Activated CD4-positive, CD25-positive, alpha-beta regulatory T cell (primary cell): ENCODE measurements at places on chromosomes 4 and X.
A peak's percentile ranks its signal among the peaks of the same experiment; 100 is the strongest.

GRCh38 chr4:65383589-65384305 lies 286.5 kb downstream of the EPHA5 start:
- DNase-seq, result no peak

- no peak for DNase-seq
These were observed 194.1 kb downstream of the SH2D1A start for GRCh38 chrX:124540474-124540873.

GRCh38 chr4:109418588-109418987 lies 15.0 kb upstream of the SEC24B start:
- DNase-seq, result no peak

- no peak for DNase-seq
These were observed 6.0 kb upstream of the PDGFC start for GRCh38 chr4:156977435-156978160.

DNA sequence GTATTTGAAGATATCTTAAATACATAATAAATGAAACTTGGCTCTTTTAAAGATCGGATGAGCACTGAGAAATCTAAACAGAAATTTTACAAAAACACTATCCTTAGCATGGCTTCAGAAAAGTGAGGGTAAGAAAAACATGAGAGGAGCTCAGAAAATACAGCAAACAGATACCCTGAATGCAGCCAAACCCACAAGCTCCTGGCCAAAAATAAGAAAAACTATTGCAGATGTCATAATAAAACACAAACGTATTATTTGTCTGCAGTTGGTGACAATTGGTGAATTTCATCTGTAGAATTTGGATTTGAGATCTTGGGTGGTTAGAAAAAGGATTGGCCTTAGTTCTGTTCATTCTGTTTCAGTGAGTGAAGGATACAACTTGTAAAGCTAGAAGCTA lies 603.9 kb downstream of the INPP4B start:
- no peak for DNase-seq

DNA sequence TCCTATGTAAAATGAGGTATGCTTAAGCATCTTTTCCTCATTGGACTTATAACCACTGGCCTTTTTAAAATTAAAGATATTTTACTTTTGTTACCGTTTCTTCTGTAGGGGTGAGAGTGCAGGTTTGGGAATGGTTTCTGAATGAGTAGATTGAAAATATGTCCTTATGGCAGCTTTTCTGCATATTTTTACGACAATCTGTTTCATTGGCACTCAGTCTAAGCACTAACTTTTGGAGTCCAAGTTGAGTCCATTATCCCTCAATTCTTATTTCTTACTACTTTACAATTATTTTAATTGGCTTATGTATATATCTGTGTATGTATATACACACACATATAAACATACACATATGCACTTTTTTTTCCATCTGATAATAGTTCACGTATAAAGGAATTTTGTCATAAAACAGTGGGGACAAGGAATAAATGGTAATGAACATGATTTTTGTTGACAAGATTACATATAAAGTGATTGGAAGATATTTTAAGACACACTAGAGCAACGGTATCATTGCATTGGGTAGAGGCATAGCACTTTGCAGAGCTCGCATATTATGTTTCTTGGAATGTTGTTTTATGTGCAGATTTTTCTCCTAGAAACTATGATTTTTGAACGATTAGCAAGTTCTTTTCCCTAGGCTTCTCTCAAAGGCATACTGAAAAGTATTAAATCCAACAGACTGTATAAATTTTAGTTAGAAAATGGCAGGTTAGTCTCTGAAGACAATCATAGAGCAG lies 133.0 kb downstream of the FAT4 start:
- DNase-seq, result no peak

GRCh38 chr4:138521809-138522208 lies 279.7 kb upstream of the SLC7A11 start:
- DNase-seq, result no peak

GRCh38 chrX:9465380-9466123 lies 694 bp downstream of the TBL1X start:
- DNase-seq, result peak; percentile 10

GRCh38 chr4:152586668-152587067 lies 50.8 kb upstream of the FBXW7 start:
- DNase-seq, result no peak

DNA sequence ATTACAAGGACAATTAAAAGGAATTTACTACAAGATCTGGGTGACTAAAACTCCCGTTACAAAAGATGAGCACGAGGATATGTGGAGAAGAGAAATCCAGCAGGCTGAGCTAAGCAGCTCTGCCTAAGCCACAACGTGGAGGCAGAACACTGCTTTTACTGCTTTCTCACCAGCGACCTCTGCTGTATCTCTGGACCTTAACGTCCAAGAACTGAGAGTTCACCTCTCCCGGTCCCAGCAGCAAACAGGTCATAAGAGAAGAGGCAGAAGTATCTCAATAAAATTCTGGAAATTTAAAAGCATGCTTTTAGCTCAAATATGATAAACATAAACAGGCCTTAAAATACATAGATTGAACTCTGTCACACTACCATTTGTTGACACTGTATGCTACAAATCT lies 81.0 kb downstream of the ADGRA3 start:
- DNase-seq, result no peak

DNA sequence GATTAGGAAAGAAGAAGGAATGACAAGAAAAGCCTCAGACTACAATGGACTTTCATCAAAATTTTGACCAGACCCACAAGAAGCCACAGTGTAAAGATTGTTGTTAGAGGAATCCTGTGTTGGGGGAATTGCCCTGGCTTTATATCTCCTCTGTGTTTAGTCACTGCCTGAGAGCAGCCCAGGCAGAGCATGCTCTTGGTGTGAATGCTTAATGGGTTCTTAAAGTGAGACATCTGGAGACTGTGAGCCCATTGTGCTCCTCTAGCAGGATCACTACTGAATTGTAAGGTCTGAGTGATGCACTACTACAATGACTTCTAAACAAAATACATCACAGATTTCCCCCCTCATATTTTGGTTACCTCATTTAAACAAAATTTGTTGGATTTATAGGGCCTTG lies 1860.5 kb upstream of the ADGRL3 start:
- no peak for DNase-seq

GRCh38 chrX:18945483-18945882 lies 38.4 kb downstream of the PHKA2 start:
- DNase-seq, result no peak

DNA sequence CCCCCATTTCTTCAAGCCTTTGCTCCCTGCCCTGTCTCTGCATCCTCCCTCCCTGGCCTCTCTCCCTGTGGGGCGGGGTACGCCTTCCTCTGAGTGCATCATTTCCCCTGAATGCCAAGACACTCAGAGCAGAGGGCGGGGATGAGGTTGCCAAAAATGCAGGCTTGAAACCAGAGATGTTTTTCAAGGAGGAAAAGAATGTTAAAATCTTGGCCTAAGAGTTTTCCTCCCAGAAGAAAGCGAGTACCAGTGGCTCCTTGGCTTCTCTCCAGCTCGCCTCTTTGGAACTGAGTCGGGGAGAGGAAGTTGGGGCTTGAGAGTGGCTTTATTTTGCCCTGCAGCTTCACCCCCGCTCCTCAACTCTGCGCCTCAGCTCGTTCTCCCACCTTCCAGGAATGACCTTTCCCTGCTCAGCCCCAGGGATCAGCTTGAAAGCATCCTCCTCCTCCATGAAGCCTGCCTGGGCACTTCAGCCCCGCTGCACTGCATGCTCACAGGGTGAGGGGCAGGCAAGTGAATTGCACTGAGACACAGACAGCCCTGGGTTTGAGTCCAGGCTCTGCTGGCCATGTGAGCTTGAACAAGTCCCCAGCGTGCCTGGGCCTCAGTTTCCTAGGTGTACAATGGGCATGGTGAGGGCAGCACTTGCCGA lies 57.5 kb upstream of the SORCS2 start:
- DNase-seq, result no peak

- DNase-seq, result no peak
These were observed 94.5 kb downstream of the ANXA3 start for GRCh38 chr4:78645853-78646757.

- no peak for DNase-seq
These were observed 25.4 kb upstream of the SLITRK4 start for GRCh38 chrX:143661286-143661685.

DNA sequence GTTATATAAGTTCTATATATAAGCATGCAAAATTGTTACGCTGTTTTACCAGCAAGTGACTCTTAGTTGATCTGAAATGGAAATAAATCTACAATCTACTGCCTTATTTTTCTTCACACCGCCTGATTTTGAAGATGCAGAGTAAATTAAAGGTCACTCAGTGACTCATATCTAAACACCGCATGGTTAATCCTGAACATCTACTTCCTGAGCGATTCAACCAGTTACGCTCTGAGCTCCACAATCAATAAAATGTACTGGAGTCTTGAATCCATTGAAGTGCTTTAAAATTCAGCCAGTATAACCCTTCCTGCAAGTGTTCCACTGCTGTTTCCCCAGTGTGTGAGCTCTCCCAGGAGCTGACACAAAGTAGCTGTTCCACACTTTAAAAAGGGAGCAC lies 192.8 kb downstream of the SLC7A11 start:
- DNase-seq, result no peak

DNA sequence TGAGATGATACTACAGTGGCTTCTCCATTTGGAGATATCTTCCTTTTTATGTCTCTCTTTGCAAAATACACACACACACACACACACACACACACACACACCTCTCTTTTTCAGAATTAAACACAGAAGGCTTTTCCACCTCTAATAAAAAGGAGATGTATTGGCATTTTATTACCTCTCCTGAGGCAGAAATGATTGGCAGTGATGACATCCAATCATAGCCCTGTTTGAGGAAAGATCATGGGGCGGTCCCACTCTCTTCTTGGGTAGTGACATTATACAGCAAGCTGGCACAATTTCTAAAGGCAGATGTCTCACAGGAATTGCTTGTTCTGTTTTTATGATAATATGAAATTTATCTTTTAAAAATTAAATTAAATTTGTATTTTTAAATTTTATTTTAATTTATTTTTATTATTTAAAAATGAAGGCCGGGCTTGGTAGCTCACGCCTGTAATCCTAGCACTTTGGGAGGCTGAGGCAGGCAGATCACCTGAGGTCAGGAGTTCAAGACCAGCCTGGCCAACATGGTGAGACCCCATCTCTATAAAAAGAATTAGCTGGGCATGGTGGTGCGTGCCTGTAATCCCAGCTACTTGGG lies 15.6 kb downstream of the CHRNA9 start:
- DNase-seq, result no peak

DNA sequence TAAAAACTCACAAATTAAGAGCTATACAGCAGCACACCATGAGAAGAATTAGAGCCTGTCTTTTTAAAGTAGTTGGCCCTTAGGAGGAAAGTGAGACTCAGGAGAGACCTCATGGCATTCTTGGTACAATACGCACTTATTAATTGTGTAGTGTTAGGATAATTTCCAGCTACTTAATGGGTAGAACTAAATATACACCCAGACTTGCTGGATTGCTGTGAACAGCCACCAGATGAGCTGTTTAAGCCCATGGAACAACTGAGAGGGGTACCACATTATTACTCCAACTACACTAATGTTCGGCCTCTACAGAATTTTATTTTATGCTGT lies 13.6 kb downstream of the MFAP3L start:
- DNase-seq, result no peak

- no peak for DNase-seq
These were observed 16.0 kb downstream of the LRBA start for GRCh38 chr4:150999086-150999485.

- no peak for DNase-seq
These were observed 56.4 kb upstream of the DRP2 start for GRCh38 chrX:101163166-101163565.

- no peak for DNase-seq
These were observed 305.5 kb upstream of the TACR3 start for GRCh38 chr4:104025251-104025650.

- no peak for DNase-seq
These were observed 1.6 kb downstream of the SEPTIN11 start for GRCh38 chr4:76950956-76951671.

- DNase-seq, result no peak
These were observed 80.2 kb downstream of the FGF16 start for GRCh38 chrX:77527233-77528001.

GRCh38 chr4:159455675-159456237 lies 352.9 kb downstream of the RAPGEF2 start:
- DNase-seq, result no peak

DNA sequence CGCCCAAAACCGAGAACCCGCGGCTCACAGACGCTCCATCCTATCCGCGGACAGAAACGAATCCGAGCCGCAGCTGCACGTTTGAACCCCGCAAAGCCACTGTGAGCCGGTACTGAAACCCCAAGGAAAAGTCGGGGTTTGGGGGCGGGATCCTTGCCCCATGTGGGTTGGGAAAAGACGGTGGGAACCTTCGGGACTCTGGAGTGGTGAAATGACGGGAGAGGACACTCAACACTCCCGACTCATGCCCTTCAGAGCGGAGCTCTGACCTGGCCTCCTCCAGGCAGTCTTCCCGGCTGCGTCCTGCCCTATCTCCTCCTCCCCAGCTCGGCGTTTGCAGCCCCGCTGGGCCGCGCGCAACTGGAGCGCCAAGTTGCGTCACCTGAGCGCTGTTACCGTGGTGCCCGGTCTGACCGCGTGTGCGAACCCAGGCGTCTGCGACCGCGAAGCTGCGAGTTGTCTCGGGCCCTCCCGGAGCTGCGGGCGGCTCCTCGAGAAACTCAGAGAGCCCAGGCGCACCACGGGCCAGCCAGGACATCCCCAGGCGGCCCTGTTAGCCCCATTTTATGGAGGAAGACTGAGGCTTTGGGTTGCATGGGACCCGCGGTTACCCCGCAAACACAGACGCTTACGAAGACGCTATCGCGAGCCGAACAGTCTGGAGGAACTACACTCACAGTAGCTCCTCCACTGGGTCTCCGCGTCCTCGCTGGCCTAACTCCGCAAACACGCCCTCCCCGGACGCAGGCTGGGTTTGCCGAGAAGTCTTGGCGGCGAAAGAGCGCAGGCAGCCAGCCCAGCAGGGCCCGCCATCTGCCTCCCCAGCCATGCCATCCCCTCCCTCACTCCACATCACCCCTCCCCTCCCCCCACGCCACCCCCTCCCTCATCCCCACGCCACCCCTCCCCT lies 20.3 kb upstream of the HMX1 start:
- DNase-seq, result no peak

DNA sequence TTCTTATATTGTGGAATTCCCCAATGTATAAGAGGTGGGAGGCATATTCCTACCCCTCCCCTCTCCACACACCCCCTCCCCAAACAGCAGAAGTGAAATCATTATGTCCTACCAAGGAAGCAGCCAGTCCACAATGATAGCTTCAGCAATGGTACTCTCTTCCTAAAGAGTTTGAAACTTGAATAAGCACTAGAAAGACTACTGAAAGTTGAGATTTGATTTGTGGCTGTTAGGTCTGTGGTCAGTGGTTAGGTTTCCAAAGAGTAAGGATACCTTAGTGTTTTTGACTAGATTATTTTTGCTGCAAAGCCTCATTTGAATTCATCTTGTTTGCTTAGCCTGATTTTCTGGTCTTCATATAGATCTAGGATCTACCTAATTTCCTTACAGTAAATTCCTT lies 242.2 kb downstream of the DKK2 start:
- DNase-seq, result no peak

- no peak for DNase-seq
These were observed 28.8 kb upstream of the PCSK1N start for GRCh38 chrX:48864210-48864609.
